ENCODE measurements at places on chromosomes 1 and 21. TPM values are rescaled to one million over a fixed set of nuclear protein-coding genes. Genes with fewer than 3 reads are reported as not detected.

DNA sequence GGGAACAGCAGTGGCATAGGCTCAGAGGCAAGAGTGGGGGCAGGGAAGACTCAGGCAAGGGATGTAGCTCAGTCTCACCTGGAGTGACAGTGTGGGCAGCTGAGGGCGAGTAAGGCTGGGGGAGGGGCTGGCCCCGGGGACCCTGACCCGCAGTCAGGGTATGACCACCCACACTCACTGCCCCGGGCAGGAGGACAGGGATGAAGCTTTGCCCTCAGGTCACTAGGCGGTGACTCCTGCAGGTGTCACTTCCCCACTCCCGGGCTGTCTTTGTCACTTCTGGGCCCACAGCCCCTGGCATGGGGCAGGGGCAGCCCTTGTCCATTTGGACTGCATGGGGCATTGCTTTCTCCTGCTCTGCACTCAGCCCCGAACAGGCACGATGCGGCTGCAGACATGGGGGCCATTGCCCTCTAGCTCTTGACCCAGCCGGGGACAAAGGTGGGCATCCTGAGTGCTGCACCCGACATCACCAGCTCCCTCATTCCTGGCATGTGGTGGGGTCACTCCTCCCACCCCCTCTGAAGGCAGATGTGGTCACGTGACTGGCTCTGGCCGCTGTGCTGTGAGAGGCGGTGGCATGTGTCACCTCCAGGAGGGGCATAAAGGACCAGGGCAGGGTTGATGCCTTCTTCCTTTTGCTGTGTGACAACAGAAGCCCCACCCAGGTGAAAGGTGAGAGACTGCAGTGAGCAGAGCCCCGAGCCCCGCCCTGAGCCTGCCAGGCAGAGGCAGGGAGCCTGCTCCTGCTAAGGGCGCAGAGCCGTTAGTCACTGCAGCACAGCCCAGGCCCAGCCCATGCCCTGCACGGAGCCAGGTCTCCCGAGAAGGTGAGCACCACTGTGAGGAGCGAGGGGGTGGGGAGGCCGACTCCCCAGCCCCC lies 66.0 kb downstream of the MATN1 start:
- no peak for DNase-seq
- peaks cover 2% of the 10 kb centered on the region for H3K36me3 ChIP-seq
- peaks cover under 1% of the 10 kb centered on the region for H3K27me3 ChIP-seq
- no peaks in the 10 kb centered on the region for H3K4me1 ChIP-seq

DNA sequence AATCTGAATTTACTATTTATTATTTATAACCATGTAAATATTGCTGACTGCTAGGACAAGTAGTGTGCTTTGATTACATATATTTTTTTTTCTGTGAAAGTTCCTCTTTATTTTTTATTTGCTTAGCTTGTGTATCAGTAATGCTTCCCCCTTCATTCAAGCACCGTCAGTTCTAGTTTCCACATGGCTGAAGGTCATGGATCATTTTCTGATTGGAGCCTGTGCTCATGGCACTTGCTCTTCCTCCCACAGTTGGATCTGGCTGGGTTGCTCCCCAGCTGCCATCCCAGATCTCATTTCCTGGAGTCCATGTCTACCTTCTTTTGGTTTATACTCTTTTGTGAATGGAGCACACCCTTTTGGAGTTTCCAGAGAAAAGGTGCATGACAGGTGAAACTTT lies 57.0 kb upstream of the IGSF5 start:
- H3K4me3 ChIP-seq = no peak overlapping the region
- DNase-seq = no peak
- H3K27me3 ChIP-seq = no peaks in the 10 kb centered on the region
- H3K27ac ChIP-seq = no peak overlapping the region
- no peaks in the 10 kb centered on the region for H3K36me3 ChIP-seq

- H3K27me3 ChIP-seq = peaks cover 41% of the 10 kb centered on the region
- H3K4me3 ChIP-seq = no peak overlapping the region
- no peak overlapping the region for H3K27ac ChIP-seq
- H3K36me3 ChIP-seq = no peaks in the 10 kb centered on the region
- no peak for DNase-seq
Measured at GRCh38 chr1:241527146-241527545, 5.0 kb upstream of the KMO start.

The FAM163A gene
- not detected for total RNA-seq

GRCh38 chr1:54970901-54971300 lies 9.5 kb upstream of the TMEM61 start:
- no peak overlapping the region for H3K27ac ChIP-seq
- H3K36me3 ChIP-seq = no peaks in the 10 kb centered on the region
- peaks cover 32% of the 10 kb centered on the region for H3K27me3 ChIP-seq
- DNase-seq = no peak

The SFN gene
- total RNA-seq = 1.8 TPM

GRCh38 chr1:86822459-86822858 lies 91.5 kb downstream of the SELENOF start:
- no peak for DNase-seq
- no peak overlapping the region for H3K4me3 ChIP-seq
- H3K27ac ChIP-seq = no peak overlapping the region

The VSIG8 gene
- total RNA-seq = not detected

- H3K36me3 ChIP-seq = no peaks in the 10 kb centered on the region
- H3K27ac ChIP-seq = no peak overlapping the region
- peaks cover 4% of the 10 kb centered on the region for H3K4me1 ChIP-seq
- peaks cover 11% of the 10 kb centered on the region for H3K27me3 ChIP-seq
- no peak overlapping the region for H3K4me3 ChIP-seq
- DNase-seq = no peak
Measured at GRCh38 chr1:7557301-7557891, 213.7 kb upstream of the VAMP3 start.

The WNT9A gene
- total RNA-seq = not detected

The SHE gene
- not detected for total RNA-seq

DNA sequence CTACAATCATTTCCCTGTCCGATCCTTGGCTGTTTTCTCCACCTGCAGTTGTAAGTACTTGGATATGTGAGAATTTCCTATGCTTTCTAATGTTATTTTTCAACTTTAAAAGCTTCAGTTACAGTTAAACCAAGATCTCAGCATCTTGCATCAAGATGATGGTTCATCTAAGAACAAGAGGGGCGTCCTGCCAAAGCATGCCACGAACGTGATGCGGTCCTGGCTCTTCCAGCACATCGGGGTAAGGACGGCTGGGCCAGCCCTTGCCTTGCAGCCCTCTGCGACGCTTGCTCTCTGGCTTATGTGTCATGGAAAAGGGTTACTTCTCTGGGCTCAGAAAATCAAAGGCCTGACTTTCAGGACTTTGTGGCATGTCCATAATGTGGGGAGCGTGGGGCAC lies 46.8 kb downstream of the PKNOX1 start:
- H3K27me3 ChIP-seq = no peaks in the 10 kb centered on the region
- H3K4me3 ChIP-seq = no peak overlapping the region
- peak overlapping the region; percentile 40 for H3K27ac ChIP-seq

- H3K4me1 ChIP-seq = peaks cover 22% of the 10 kb centered on the region
- H3K4me3 ChIP-seq = no peak overlapping the region
- H3K27me3 ChIP-seq = no peaks in the 10 kb centered on the region
- H3K27ac ChIP-seq = peak overlapping the region; percentile 45
- peaks cover 67% of the 10 kb centered on the region for H3K36me3 ChIP-seq
Measured at GRCh38 chr1:23751050-23751814, 8.0 kb downstream of the ELOA start.

DNA sequence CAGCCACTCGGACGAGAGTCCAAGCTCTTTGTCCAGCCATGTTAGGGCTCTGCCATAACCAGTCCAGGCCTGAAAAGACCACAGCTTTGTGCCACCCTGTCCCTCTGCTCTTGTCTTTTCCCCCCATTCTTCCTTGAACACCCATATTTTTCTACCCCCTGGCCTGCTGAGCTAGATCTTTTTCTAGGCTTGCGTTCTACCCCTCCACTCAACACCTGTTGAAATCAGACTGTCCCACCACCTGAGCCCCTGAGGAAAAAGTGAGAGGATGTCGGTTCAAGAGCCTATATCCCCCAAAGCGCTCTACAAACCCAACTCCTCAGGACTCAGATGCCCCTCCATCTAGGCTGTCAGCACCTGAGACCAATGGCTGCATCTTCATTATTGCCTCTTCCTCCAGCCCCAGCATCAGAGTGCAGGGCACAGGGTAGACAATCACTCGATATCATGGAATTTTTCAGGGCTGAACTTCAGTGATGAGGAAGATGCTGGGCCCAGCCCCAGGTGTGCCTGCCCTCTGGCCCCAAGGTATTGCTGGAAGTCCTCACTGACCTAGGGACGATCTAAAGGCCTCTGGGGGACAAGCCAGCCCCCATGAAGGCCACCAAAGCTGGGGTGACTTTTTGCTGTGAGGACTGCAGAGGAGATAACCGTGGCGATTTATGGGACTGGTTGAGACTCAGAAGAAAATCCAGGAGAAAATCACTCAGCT lies 75.3 kb downstream of the CD247 start:
- H3K27ac ChIP-seq = peak overlapping the region; percentile 81
- H3K4me1 ChIP-seq = peaks cover 95% of the 10 kb centered on the region
- DNase-seq = peak; percentile 18

The TTC39A gene
- total RNA-seq = not detected

- no peak for DNase-seq
- H3K4me3 ChIP-seq = no peak overlapping the region
- no peak overlapping the region for H3K27ac ChIP-seq
- no peaks in the 10 kb centered on the region for H3K4me1 ChIP-seq
- no peaks in the 10 kb centered on the region for H3K36me3 ChIP-seq
- peaks cover 2% of the 10 kb centered on the region for H3K27me3 ChIP-seq
Measured at GRCh38 chr1:208597571-208597970, 353.4 kb upstream of the PLXNA2 start.

DNA sequence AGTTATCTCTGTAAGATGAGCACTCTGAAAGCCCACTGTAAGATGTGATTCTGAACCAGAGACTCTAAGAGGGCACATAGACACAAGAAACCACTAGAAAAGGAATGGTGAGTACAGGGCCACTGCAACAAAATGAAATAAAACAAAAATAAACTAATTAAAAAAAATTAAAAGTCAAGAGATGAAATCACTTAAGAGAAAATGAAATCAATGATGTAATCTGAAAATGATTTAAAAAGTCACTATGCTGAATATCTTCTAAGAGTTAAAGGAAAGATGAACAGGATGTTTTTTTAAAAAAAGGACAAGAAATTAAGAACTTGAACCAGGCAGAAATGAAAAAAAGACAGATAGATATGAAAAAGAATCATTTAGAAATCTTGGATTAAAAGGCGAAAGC lies 110.6 kb upstream of the OLIG2 start:
- peaks cover 24% of the 10 kb centered on the region for H3K4me1 ChIP-seq
- H3K27me3 ChIP-seq = peaks cover under 1% of the 10 kb centered on the region
- no peak for DNase-seq
- H3K36me3 ChIP-seq = no peaks in the 10 kb centered on the region
- no peak overlapping the region for H3K4me3 ChIP-seq

GRCh38 chr1:17539118-17539476 lies 401 bp upstream of the ARHGEF10L start:
- H3K4me3 ChIP-seq = peak overlapping the region; percentile 36
- no peak overlapping the region for H3K27ac ChIP-seq
- peaks cover 9% of the 10 kb centered on the region for H3K4me1 ChIP-seq
- no peak for DNase-seq

- DNase-seq = no peak
- H3K4me3 ChIP-seq = no peak overlapping the region
- H3K36me3 ChIP-seq = no peaks in the 10 kb centered on the region
- H3K27ac ChIP-seq = no peak overlapping the region
- no peaks in the 10 kb centered on the region for H3K27me3 ChIP-seq
Measured at GRCh38 chr1:238060061-238060460, 169.3 kb upstream of the ZP4 start.

- DNase-seq = no peak
- no peaks in the 10 kb centered on the region for H3K4me1 ChIP-seq
- peaks cover 5% of the 10 kb centered on the region for H3K27me3 ChIP-seq
- no peak overlapping the region for H3K27ac ChIP-seq
Measured at GRCh38 chr1:38243106-38243505, 196.5 kb upstream of the POU3F1 start.

The MOB3C gene
- 20.9 TPM for total RNA-seq

DNA sequence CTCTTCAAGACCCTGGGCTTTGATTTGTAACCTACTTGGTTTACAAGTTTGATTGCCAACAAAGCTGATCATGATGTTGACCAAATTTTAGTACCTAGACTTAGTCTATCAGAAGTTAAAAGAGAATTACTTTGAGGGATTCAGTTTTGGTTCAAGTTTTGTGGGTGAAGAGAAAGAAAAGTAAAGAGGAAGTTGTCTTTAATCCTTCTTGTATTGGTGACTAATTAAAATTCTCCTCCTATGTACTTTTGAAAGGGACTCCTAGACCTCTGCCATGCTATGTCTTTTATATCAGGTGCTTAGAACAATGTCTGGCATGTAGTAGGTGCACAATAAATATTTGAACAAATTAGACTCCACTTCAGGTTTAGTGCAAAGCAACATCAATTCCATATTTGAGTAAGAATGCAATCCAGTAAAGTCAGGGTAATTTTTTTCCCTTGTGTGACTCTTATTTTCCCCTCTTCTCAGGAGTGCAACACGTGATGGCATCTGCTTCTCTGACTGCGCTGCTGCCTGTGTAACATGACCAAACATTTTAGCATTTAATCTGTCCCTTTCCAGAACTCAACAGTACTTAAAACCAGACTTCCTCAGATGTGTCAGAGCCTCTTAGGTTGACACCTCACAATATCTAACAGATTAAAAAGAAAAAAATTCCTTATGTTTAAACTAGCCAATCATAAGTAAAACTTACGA lies 41.1 kb upstream of the KCNQ4 start:
- peaks cover 19% of the 10 kb centered on the region for H3K4me1 ChIP-seq
- H3K27ac ChIP-seq = peak overlapping the region; percentile 60
- H3K4me3 ChIP-seq = no peak overlapping the region
- H3K36me3 ChIP-seq = peaks cover 80% of the 10 kb centered on the region

DNA sequence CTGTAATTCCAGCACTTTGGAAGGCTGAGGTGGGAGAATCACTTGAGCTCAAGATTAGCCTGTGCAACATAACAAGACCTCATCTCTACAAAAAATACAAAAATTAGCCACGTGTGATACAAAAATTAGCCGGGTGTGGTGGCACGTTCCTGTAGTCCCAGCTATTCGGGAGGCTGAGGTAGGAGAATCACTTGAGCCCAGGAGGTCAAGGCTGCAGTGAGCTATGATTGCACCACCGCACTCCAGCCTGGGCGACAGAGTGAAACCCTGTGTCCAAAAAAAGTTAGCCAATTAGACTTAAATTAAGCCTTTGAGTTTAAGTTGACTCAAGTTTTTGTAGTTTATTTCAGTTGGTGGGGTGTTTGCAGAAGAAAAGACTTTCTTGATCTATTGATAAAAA lies 11.8 kb downstream of the CXADR start:
- H3K4me1 ChIP-seq = no peaks in the 10 kb centered on the region
- no peak overlapping the region for H3K4me3 ChIP-seq
- no peak overlapping the region for H3K27ac ChIP-seq
- DNase-seq = no peak

The USP33 gene
- total RNA-seq = 56.6 TPM

The TSPAN2 gene
- total RNA-seq = 0.31 TPM

- no peak overlapping the region for H3K27ac ChIP-seq
- H3K4me1 ChIP-seq = no peaks in the 10 kb centered on the region
- H3K4me3 ChIP-seq = no peak overlapping the region
- no peaks in the 10 kb centered on the region for H3K36me3 ChIP-seq
Measured at GRCh38 chr1:69523032-69523431, 44.7 kb upstream of the LRRC7 start.

- DNase-seq = no peak
- H3K4me1 ChIP-seq = no peaks in the 10 kb centered on the region
- peaks cover 2% of the 10 kb centered on the region for H3K27me3 ChIP-seq
Measured at GRCh38 chr1:201706109-201706508, 122.8 kb upstream of the IPO9 start.

The UBIAD1 gene
- total RNA-seq = 33.7 TPM

- no peak overlapping the region for H3K27ac ChIP-seq
- peaks cover 16% of the 10 kb centered on the region for H3K4me1 ChIP-seq
- no peak for DNase-seq
- no peaks in the 10 kb centered on the region for H3K27me3 ChIP-seq
- peaks cover 4% of the 10 kb centered on the region for H3K36me3 ChIP-seq
- no peak overlapping the region for H3K4me3 ChIP-seq
Measured at GRCh38 chr1:161382214-161383019, 14.7 kb upstream of the CFAP126 start.
